ENCODE measurements at places on chromosomes 11 and 22.

- no peak for DNase-seq
Measured at GRCh38 chr11:88501541-88501940, 164.0 kb upstream of the CTSC start.

- peak; percentile 36 for DNase-seq
Measured at GRCh38 chr11:129825380-129825779, 9.7 kb downstream of the TMEM45B start.

DNA sequence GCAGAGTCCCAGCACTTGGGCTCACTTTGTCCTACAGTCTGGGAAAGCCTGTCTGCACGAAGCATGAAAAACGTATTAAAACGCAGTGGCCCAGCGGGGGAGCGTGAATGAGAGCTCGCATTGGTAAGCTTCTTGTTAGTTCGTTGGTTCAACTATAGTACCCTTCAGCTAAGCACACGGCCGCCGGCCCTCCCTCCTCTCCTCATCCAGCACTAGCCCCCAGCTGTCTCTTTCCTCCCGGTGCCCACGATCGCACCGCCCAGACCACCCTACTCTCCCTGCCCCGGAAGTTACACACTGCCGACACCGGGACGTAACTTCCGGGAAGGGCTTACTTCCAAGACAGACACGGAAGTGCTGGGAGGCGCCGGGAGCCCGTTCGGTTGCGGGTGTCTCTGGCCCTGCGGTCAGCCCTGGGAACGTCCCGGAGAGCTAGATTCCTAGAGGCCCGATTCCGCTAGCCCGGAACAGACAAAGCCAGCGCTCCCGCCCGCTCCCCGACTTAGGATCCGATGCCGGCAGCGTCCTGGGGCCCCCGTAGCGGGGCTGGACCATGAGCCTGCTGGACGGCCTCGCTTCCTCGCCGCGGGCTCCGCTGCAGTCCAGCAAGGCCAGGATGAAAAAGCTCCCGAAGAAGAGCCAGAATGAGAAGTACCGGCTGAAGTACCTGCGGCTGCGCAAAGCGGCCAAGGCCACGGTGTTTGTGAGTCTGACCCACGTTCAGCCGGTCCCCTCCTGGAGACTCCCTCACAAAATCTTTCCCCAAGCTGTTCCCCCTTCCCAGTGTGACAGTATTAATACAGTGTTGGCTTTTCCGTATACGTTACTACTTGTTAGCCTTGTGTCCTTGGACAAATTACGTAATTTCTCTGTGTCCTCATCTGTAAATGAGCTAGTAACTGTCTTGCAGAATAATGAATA lies at the start of gene TBRG1:
Gene TBRG1, plus strand, starts transcription at position 334 of the 921 bp plus-strand sequence. Its CDS starts 220 bp downstream, at position 554.
- peak; percentile 90 for DNase-seq

- peak; percentile 11 for DNase-seq
Measured at GRCh38 chr11:15276621-15277020, 161.9 kb downstream of the INSC start.

DNA sequence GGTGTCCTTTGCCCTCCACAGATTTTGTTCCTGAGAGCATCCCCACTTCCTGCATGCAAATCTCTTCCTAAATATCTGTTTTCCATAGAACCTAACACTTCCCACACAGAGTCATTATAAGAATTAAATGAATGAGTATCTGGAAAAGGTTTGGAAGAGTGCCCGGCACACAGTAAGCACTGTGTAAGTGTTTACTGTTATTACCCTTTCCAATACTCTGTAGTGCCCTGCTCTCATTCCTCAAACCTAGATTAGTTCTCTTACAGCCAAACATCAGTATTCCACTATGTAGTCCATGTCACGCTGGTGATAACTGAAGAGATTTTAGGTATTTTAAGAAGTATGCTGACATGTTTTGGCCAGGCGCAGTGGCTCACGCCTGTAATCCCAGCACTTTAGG lies 57.3 kb upstream of the PHF21A start:
- DNase-seq = no peak

GRCh38 chr11:66464916-66465315 lies 1.8 kb upstream of the PELI3 start:
- no peak for DNase-seq
